PC-9 (cell line): ENCODE measurements at places on chromosomes 4 and X.

GRCh38 chrX:143536176-143536575 lies 18.9 kb upstream of the SPANXN3 start:
- DNase-seq: no peak

DNA sequence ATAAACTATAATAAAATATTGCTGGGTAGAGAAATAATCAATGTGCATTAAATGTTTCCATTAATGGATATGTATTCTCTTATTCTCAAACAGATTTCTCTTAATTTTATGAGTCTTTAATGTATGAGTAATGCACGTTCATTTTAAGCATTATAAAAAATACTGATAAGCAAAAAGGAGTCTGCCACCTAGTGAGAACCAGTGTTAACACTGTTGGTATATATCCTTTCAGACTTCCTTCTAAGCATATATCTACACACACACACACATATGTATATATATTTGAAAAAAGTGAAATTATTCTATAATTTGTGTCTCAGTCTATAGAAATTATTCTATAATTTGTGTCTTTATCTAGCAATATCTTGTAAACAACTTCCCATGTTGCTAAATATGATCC lies 49.9 kb upstream of the MTMR1 start:
- DNase-seq: peak; percentile 40

DNA sequence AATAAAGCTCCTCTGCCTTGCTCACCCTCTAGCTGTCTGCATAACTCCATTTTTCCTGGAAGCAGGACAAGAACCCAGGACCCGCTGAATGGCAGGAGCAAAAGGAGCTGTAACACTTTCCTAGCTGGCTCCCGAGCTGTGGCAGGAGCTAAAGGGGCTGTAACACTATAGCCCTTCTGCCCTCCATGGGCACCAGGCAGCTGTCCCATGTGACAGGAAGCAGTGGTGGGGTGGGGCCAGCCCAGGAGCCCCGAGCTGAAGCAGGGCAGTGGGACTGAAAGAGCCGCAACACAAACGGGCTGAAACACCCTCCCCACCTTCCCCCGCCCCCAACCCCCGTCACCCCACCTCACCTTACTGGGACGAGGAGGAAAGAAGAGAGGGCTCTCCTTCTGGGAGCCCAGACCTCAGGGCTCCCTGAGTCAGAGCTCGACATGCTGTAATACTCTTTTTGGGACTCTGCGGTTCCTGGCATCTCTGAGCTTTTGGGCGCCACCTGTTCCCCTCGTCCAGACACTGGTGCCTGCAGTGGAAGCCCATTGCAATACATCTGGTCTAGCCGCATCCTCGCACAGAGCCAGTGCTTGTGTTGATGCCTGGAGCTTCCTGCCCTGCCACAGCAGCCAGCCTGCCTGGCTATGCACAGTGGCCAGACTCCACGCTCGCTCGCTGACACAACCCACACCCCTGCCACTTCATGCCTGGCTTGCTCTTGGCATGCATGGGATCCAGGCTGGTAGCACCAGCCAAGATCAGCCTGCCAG lies 39.4 kb downstream of the PPM1K start:
- no peak for DNase-seq

- DNase-seq: no peak
Observed at GRCh38 chr4:128385683-128386304, 98.2 kb upstream of the PGRMC2 start.

GRCh38 chrX:110081320-110081719 lies 78.4 kb downstream of the TMEM164 start:
- no peak for DNase-seq

GRCh38 chr4:2437475-2438215 lies 18.9 kb downstream of the CFAP99 start:
- DNase-seq: no peak

DNA sequence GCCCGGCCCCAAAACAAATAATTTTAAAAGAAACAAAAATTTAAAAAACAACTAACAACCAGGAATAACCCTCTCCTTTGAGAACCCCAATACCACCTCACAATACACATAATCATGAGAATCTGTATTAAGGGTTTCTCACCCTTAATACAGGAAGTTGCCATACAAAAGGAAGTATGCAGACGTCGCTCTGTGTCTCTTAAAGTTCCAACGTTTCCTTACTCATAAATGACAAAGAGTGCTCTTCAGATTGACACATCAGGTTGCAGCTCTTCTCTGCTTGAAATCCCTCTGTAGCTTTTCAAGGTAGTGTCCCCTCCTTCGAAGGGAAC lies 73.9 kb upstream of the IRF2 start:
- DNase-seq: no peak

GRCh38 chr4:187782286-187782824 lies 213.2 kb upstream of the ZFP42 start:
- DNase-seq: no peak

- no peak for DNase-seq
Observed at GRCh38 chrX:73206366-73206765, 8.3 kb downstream of the NAP1L2 start.

DNA sequence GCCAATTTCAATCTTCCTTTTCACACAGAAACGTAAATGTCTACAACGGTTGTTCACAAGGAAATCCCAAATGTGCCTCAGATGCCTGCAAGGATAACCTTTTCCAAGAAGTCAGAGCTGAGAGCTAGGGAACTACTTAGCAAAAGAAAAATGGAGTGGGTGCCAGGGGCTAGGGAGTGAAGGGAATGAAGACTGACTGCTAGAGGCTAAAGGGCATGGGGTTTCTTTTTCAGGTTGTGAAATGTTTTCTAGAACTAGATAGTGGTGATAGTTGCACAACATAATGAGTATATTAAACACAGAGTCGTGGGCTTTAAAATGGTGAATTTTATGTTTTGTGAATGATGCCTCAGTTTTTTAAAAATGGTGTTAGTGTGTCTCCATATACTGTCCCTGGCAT lies 53.4 kb downstream of the CD99L2 start:
- DNase-seq: no peak

DNA sequence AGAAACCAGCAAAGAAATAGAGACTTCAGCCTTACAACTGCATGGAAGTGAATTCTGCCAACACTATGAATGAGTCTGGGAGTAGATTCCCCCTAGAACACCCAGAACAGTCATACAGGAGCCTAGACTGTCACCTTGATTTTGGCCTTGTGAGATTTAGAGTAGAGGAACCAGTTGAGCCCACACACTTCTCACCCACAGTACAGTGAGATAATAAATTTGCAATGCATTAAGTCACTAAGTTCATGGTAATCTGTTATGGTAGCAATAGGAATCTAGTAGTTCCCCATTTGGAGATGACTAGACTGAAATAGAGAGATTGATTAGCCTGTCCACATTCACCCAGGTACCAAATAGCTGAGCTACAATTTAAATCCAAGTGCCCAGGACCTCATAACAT lies 59.0 kb downstream of the FAM13A start:
- DNase-seq: no peak

DNA sequence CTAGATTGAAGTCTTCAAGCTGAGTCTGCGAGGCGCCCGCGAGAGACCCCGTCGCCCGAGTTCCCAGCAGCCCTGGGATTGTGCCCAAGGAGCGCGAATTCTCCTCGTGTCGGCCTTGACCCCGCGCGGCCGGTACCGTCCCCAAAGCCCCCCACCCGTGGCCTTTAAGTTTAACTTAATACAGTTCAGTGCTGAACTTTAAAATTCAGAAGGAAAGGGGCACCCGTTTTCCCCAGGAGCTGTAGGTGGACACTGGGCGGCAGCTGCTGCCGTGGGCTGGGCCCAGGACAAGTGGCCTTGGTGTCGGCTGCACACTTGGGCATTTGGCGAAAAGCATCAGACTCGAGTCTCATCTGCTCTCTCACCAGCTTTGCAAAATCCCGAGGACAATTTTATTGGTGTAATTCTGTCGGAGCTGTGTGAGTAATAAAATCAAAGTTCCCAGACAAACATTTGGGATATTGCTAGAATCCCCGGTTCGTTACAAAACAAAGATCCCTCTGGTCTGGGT lies 634 bp downstream of the CWH43 start:
- DNase-seq: no peak

- no peak for DNase-seq
Observed at GRCh38 chr4:80073473-80074008, 512 bp upstream of the ANTXR2 start.

DNA sequence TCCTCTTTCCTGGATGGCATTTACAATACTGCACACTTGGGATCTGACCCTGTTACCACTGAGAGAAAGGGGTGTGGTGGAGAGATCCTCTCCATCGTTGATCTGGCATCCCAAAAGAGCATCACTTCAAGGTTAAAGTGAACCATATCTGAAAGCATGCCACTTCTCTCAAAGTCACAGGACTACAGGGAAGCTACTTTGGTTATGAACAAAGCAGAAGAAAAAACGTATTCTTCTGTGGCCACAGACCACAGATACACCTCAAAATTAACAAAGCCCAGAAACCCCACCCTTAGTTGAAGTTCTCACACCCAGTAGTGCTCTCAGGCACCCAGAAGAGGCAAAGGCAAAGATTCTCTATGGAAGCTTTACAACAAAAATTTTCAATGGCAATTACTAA lies 108.3 kb downstream of the JADE1 start:
- no peak for DNase-seq

- no peak for DNase-seq
Observed at GRCh38 chr4:111628437-111628836, 516.8 kb upstream of the FAM241A start.

DNA sequence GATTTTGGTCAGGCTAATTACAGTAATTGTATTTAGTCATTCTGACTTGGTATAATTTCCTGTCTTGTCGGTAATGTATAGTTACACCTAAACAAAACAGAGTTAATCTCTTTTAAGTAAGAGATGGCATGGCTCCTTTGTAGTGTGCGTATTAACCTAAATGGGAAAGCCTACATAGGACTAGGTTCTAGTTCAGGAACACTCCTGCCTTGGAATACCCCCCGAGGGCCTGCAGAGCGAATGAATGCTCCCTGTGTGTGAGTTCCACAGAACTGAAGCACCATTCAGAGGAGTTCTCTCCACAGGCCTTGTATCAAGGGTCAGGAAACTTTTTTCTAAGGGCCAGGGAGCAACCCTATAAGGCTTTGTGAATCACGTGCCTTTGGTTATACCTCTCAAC lies 44.9 kb upstream of the STIM2 start:
- no peak for DNase-seq

GRCh38 chrX:10195947-10196346 lies 39.2 kb downstream of the CLCN4 start:
- DNase-seq: no peak

DNA sequence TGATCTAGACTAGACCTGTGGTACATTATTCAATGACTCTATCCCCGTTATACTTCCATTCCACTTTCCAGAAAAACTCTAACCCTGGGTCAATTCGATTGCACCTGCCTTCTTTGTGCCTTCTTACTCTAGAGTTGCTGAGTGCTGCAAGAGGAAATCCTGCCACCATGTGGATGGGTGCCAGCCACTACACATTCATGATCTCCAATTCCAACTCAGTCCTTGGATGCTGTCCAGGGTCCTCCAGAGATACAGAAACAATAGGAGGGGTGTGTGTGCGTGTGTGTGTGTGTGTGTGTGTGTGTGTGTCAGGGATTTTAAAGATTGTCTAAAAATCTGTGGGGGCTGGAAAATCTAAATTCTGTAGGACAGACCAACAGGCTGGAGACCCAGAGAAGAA lies 42.9 kb upstream of the INTS6L start:
- DNase-seq: peak; percentile 23

DNA sequence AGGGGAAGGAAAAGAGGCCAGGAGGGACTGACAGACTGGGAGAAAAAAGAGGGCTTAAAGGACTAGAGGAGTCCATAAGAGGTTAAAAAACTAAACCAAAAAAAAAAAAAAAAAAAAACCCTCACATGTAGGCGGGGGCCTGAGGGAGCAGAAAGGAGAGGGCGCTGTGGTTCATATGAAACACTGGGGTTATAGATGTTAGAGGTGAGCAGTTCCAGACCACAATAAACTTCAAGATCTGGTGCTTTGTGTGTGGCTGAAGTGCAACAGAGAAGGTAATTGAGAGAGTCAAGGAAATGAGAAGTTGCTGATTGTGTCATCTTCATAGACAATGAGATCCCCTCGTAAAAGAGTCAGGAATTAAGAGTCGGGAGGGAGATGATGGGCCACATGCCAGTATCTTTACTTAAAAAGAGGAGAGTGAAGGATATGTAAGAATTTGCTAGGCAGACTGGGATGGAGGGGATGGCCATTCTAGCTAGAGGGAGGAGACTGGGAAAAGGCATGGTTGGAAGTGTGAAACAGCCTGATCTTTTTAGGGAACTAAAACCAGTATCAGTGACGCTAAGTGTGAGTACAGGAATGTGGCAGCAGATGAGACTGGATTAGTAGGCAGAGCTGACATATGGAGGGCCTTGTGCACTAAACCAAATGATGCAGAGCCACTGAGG lies 18.4 kb upstream of the OGT start:
- no peak for DNase-seq

DNA sequence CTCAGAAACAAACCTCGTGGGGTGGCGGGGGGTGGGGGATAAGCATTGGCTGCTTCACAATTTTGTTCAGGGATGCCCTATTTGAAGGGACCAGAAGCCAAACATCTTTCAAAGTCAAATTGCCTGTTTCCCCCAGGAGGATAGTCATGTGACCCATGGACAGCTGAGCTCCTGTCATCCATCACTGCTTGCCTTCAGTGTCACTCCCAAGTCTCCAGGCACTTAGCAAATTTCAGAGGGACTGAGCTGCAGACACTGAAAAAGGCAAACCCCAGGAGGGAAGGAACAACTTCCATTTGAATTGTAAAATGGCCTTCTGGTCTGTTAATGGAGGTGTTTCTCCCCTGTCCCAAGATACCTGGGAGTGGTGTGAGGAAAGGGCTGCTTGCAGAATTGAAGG lies 73.4 kb downstream of the FRMPD3 start:
- DNase-seq: no peak

DNA sequence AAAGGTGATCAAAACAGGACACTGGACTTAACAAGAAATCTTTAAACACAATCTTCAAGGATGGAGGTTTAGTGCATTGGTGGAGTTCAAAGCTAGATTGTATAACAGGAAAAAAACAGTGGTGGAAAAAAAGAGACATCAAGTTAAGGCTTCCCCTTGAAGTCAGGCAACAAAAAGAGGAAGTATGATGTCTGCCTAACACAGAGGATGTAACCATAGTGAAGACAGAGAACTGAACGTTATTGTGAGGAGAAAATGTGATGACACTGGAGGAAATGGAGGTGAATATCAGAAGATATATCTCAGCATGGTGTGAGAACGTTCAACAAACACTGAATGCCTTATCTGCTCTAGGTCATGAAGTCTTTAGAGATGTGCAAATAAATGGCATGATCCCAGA lies 192.4 kb upstream of the AR start:
- no peak for DNase-seq

DNA sequence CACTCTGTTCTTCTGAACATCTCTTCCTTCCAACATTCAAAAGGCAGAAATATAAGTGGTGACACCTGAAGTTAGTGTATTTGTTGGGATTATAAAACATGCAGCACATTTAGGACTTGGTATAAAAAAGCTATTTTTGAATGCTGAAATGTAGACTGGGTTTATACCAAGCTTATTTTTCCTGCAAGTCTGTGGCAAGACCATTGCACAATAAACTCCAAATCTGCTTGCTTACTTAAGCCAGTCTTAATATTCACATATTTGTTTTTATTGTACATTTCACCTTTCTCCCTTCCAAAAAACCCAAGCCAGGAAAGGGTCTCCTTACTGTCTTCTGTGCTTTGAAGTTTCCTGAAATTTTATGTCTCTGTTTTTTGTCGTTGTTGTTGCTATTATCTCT lies 63.7 kb downstream of the FHIP1A start:
- no peak for DNase-seq
